ENCODE measurements at places on chromosomes 4 and X.

GRCh38 chrX:38651625-38652601 lies 90.6 kb downstream of the TSPAN7 start:
- DNase-seq = no peak

GRCh38 chr4:105306820-105307219 lies 160.1 kb downstream of the TET2 start:
- DNase-seq = no peak

DNA sequence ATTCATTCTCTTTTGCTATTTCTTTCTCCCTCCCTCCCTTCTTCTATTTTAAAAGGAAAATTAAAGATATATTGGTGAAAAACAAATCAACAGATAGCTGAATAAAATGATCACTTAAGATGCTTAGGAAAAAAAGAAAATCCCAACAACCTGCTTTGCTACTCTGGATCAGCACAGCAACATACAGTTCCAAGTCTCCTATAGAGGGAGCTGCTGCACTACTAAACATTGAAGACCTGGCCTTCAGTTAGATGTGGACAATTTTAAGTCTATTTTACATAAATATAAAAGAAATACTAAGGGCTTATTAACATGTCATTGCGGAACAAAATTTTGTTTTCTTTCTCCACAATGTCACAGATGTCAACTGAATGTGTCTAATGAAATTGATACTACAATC lies 226.4 kb downstream of the MAGEB5 start:
- no peak for DNase-seq

GRCh38 chr4:22986262-22986661 lies 293.5 kb downstream of the GBA3 start:
- no peak for DNase-seq

DNA sequence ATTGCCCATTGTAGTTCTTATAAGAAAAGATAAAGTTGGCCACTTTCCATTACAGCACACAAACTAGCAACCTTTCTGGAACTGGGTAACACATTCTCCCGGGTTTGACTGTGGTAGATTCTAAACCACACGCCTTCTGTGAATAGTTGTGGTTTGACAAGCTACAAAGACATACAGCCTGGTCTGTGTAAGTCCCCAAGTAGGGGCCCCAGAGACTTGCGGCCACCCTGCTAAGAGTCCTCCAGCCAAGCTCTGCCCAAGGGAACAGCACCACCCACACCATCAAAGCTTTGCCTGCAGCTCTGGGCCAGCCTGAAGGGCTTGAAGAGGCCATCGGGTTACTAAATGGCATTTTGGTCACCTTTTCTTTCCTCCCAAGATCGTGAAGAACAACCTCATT lies 203.4 kb downstream of the MAML3 start:
- DNase-seq = no peak

- no peak for DNase-seq
These were observed 285.9 kb upstream of the ARSJ start for GRCh38 chr4:114265342-114265741.

GRCh38 chr4:173009129-173009823 lies 159.3 kb upstream of the GALNT7 start:
- no peak for DNase-seq

DNA sequence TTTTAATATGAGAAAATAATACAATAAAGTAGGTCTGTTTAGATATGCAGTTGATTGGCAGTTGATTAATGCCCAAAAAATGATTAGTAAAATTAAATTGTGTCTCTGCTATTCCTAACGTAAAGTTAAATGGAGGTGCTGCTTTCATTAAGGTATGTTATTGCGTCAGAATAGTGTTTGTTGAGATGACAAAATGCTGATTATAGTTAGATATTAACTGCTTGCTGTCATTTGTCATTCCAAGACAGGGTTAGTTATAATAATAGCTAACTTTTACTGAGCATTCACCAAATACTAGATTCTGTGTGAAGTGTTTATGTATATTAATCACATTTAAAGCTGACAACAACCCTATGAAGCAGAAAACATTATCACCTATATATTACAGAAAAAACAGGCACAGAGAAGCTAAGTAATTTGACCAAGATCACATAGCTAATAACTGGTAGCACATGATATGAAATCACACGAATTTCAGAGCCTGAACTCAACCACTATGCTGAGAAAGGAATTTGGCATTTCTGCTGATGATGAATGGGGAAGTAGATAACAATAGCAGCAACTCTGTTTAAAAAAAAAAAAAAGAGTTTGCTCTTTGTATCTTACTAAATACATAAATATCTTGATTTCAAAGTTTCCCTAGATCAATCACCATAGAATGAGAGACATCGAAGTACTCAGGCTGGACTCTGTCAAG lies 59.7 kb upstream of the WDR44 start:
- DNase-seq = no peak

- DNase-seq = no peak
These were observed 63.2 kb upstream of the ALB start for GRCh38 chr4:73340917-73341316.

- DNase-seq = no peak
These were observed 60.9 kb upstream of the ENPEP start for GRCh38 chr4:110415041-110415440.

GRCh38 chr4:20126906-20127305 lies 124.8 kb upstream of the SLIT2 start:
- DNase-seq = no peak

DNA sequence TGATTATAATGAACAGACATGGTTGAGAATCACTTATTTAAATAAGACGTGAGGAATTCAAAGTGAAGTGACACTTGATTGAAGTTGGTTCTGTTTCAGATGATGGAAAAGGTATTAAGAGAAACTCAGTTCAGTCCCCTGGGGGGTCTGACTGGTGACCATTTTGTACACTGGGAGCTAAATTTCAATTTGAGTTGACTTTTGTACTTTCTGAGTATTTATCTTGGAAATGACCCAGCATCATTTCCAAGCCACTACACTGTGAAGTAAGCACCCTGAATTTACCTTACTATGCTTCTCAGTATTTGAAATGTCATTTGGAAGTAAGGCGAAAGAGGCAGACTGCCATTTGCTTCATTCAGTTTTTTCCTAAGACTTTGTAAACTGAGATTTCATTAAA lies 73.4 kb downstream of the CNOT6L start:
- DNase-seq = no peak

- DNase-seq = no peak
These were observed 36.3 kb downstream of the IL21 start for GRCh38 chr4:122584519-122584918.

DNA sequence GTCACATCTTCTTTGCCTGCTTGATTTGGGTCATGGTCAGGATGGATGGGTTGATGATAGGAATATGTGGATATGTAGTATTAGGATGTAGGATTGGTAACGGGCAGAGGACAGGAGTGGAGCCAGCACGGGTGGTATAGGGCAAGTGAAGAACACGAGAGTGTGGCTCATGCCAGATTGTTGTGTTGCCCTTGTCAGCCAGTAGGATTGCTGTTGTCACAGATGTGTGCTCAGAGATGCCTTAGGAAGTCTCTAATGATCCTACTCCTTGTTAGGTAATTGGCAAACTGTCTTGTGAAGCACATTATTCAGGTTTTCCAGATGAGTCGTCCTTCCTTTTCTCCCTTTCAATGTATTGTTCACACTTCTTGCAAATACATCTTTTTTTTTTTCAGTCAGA lies 5.5 kb downstream of the ATP10D start:
- no peak for DNase-seq

DNA sequence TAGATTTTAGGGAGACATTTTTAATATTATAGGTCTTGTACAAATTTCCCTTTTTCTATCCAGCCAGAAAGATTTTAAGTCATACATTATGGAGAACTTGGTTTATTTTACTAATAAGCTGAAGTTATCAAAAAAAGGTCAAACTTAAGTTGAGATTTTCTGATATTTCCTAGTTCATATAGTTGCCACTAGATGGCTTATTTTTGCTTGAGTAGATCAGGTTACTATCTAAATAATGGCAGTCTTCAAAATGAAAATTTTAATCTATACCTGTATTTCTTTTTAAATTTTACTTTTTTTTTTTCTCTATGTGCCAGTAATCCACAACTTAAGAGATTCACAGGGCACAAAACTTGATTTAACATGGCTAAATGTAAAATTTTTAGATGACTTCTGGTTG lies 52.3 kb downstream of the USP9X start:
- DNase-seq = no peak

- DNase-seq = no peak
These were observed 38.6 kb downstream of the TRPC5OS start for GRCh38 chrX:111914398-111915090.

- no peak for DNase-seq
These were observed 77.1 kb downstream of the DCLK2 start for GRCh38 chr4:150155391-150155790.

GRCh38 chr4:38695809-38696208 lies 31.8 kb downstream of the KLF3 start:
- no peak for DNase-seq

DNA sequence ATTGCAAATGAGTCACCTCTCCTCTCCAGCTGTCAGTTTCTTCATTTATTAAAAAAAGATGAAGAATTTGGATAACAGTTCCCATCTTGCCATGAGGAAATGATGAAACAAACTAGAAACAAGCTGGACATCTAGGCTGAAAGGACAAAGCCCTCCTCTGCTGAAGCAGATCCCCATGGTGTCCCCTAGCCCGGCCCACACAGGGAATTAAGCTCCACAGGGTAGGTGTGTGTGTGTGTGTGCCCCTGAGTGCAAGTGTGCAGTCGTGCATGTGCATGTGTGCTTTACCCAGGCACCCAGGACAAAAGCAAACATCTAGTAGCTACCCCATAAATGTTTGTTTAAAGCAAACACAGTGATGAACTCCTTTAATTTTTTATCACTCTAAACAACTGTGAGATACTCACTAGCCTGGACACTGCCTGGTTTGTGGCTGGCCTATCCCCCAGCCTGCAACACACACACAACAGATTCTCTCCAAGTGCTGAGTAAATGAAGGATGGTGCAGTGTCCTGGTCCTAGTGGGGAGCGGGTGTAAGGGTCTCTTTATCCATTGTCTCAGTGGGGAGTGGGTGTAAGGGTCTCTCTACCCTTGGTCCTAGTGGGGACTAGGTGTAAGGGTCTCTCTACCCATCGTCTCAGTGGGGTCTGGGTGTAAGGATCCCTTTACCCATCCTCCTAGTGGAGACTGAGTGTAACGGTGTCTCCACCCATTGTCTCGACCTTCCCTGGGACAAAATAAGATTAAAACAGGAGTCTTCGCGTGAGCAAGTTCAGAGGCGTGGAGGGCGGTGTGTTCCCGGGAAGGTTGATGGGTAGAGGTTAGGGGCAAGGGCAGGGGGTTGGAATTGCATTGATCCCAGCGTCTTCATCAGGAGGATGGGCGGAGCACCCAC lies 688 bp upstream of the EVC start:
- peak; percentile 18 for DNase-seq

DNA sequence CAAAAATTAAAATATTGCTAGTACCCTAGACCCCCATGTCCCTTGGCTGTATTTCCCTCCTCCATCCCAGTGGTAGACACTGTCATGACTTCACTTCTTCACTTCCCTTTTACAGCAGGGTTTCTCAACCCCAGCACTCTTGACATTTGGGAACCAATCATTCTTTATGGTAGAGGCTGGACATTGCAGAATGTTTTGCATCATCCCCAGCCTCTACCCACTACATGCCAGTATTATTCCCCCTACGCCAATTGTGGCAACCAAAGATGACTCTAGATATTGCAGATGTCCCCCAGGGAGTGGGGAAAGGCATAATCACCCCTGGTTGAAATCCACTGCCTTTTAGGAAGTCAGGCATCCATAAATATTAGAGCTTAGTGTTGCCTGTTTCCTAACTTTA lies 138.6 kb downstream of the AMELX start:
- DNase-seq = no peak

GRCh38 chr4:184188443-184189400 lies 29.0 kb downstream of the ENPP6 start:
- no peak for DNase-seq

- DNase-seq = no peak
These were observed 10.4 kb downstream of the SMPX start for GRCh38 chrX:21747558-21747957.

DNA sequence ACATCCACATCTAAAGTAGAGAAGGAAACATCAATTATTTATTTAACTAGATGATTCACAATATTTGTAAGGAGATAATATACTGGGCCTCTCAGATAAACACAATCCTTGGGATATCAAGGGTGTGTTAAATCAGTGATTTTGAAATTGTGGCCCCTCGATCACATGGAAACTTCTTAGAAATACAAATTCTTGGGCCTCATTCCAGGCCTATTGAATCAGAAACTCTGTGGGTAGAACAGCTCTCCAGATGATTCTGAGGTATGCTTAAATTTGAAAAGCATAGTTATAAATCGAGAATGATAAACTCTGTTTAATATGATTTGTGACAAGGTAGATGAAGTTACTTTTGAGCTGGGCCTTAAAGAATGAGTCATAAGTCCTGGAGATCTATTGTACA lies 64.3 kb upstream of the GPR174 start:
- no peak for DNase-seq

- DNase-seq = no peak
These were observed 207.3 kb downstream of the SLC7A11 start for GRCh38 chr4:138034871-138035270.

DNA sequence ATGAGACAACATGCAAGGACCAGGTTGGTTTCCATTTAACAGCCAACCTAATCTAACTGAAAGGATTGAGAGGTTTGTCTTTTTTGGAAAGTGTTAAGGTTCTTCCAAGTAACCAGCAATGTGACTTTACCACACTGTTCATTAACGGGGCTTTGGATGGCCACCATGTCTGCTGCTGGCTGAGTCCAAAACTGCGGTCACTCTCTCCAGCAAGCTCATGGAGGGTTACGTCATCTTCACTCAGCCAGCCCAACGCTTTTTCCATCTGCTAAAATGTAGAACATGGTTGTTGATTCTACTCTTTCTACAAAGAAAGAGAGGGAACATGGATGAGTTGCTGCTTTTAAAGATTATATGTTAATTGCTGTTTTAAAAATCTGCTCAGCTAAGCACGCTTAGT lies 11.0 kb downstream of the PKD2 start:
- DNase-seq = no peak

DNA sequence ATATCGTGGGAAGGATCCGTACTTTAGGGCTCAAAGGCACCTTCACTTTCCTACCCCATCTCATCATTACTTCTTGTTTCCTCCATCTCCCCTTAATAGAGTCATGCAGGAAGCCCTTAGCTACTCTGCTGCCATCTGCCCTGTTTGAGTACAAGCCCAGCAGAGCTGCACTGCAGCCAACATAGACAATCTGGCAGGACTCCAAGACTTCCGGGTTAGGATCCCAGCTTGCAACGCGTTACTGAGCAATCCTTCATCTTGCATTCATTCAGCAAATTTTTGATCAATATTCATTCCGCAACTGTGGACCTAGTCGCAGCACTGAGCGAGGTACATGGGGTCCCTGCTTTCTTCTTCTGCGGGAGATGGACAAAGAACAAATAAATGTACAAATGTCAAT lies 344.9 kb downstream of the BCOR start:
- DNase-seq = no peak

GRCh38 chr4:129344058-129344457 lies 248.1 kb downstream of the C4orf33 start:
- peak; percentile 7 for DNase-seq

GRCh38 chr4:150960818-150961217 lies 54.3 kb downstream of the LRBA start:
- no peak for DNase-seq
